GM23248 (cell line): ENCODE measurements at places on chromosomes 7 and 10. TPM values are rescaled to one million over a fixed set of nuclear protein-coding genes. Genes with fewer than 3 reads are reported as not detected.

DNA sequence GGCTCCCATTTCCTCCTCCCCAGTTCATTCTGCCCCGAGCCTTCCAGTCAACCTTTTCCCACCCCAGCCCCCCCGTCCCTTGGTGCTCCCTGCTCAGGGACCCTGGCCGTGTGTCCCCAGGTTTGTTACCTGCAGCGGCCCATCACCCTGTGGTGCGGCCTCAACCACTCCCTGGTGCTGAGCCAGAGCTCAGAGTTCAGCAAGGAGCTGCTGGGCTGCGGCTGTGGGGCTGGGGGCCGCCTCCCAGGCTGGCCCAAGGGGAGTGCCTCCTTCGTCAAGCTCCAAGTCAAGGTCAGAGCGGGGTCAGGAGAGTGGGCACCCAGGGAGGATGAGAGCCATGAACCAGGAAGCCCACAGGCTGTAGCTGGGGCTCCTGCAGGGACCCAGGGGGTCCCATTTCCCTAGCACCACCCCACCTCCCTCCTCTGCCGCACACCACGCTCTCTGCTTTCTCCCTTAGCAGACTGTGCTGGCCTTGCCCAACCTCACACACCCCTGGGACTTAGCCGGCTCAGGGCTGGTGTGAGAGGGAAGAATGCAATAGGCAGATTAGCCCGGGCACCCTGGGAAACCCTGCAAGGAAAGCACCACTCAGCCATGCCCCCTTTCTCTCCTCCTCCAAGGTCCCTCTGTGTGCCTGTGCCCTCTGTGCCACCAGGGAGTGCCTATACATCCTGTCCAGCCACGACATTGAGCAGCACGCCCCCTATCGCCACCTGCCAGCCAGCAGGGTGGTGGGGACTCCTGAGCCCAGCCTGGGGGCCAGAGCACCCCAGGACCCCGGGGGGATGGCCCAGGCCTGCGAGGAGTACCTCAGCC lies 2.0 kb upstream of the PCOLCE start:
- no peak for DNase-seq

DNA sequence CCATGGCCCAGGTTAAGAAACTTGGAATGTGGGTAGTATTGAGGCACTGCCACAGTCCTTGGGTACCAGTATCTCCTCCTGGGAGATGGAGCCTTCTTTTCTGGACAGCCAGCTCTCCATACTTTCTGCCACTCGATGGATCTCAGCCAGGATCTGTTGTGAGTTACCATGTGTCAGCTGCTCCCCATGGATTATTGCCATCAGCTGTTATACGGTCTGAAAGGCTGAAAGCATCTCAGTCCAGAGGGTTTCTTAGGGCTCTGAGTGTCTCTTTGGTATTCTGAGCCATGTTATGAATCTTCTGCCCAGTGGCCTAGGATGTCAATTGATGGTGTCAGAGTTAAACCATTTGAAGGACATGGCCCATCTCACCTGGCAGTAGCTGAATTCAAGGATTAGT lies 197.5 kb downstream of the C7orf25 start:
- DNase-seq: no peak

- peak; percentile 47 for DNase-seq
These were observed 31.6 kb downstream of the HOXA1 start for GRCh38 chr7:27064159-27064558.

DNA sequence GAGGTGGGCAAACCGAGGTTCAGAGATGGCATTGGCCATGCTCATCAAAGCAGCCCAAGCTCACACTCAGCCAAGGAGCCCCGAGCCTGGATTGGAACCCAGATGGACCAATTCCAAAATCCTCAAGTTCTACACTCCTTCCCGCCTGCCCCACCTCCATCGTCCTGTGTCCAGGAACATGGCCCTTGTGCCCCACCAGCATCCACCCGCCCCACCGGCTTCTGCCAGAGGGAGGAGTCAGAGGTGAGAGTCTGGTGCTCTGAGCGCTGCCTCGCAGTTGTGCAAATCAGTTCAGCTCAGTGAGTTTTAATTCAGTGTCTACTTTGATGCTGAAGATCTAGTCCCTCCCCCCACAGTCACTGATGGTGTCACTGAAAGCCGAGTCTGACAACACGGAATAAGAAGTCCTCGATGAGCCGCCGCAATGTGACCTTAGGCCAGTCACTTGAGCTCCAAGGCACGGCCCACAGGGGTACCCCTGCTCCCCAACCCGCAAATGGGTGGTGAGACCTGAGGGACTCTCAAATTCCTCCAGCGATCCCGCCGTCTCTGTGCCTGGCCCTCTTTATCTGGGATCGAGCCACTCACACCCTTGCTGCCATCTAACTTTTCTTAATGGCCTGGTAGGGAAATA lies 26.3 kb downstream of the PRKAG2 start:
- DNase-seq: no peak

DNA sequence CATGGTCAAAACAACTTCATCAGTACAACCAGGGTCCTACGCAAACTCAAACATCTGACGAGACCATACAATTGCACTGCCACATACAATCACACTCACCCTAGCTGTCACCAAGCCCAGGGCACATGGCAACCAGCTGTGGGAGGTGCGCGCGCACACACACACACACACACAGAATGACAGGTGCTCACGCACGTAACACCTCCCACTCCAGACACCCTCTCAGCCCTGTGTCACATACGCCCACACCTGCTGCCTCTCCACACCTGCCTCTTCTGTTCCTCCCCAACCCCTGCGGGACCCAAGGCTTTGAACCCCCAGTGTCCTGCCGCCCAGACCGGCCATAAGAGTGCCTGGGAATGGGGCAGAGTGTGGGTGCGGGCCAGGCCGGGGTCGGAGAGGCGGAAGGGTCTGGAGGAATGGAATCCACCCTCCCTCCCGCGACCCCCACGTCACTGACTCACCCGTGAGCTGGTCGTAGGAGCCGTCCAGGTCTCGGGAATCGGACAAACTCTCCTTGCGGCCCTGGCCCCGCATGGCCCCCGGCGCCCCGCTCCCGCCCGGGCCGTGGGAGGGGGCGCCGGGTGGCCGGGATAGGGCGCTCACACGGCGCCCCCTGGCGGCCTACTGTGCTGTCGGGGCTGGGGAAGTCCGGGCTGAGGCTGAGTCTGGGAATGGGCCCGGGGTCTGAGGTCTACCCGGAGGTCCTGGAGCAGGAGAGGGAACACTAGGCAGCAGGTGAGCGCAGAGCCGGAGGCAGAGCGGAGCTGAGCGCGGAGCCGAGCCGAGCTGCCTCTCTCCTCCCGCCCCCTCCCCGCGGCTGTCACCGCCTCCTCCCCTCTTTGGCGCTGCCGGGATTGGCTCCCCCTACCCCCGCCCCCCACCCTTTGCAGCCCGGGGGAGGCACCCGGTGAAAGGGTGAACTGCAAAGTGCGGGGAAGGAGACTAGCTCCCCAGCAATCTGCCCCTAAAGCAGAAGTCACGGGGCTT lies at the start of gene KCNIP2:
Gene KCNIP2 (minus strand): TSS at position 769 of the 990 bp plus-strand sequence. CDS start 232 bp downstream, at position 537.
- DNase-seq: no peak

DNA sequence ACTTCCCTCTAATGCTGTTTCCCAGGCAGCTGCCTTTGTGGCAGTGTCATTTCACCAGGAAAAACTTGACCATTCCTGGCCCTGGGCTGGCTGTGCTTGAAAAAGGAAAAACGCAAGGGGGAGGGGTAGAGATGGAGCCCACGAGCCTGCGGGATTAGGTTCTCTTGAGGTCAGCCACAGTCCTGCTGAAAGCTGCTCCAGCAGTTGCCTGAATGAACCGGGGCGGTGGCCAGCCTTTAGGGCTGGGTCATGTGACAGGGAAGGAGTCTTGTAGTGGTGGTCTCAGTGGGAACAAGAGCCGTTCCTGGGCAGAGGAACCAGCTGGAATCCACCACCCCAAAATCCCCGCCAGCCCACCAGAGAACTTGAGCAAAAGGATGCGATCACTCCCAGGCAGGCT lies 51.2 kb upstream of the LRRC4 start:
- DNase-seq: no peak

- no peak for DNase-seq
These were observed 105.1 kb upstream of the ZEB1 start for GRCh38 chr10:31213959-31214358.

DNA sequence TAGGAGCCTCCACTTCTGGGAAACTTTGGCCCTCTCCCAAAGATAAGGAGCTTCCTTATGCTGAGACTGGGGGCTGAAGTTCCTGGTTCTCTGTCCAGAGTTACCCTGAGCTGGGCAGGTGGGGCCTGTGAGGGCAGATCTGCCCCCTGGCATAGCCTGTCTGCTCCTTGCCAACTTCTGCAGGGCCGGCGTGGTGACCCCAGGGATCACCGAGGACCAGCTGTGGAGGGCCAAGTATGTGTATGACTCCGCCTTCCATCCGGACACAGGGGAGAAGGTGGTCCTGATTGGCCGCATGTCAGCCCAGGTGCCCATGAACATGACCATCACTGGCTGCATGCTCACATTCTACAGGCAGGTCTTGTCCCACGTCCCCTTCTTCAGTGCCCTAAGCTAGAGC lies 4.3 kb downstream of the SFXN3 start:
- DNase-seq: no peak

DNA sequence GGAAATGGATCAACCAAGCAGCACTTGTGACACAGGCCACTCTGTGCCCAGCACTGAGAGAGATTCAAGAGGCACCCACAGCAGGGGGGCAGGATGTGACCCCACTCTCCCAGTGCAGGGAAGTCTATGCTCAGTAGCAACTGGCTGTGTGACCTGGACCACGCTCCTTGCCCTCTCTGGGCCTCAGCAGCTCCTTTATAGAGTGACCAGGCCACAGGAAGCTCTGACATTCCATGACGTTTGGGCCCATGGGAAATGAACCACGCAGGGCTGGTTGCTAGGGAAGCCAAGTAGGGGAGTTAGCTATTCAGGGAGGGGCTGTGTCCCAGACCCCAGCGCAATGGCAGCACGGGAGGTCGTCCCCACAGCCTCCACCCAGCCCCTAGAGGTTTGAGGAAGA lies 232.6 kb downstream of the USP6NL start:
- DNase-seq: no peak

HEPACAM2 gene
- polyA plus RNA-seq: not detected in 2 replicates

COMMD3 gene
- polyA plus RNA-seq: 103 and 104 TPM in 2 replicates

ATRNL1 gene
- polyA plus RNA-seq: not detected in 2 replicates

NODAL gene
- polyA plus RNA-seq: not detected in 2 replicates

TRIM8 gene
- 35.6 and 37.5 TPM in 2 replicates for polyA plus RNA-seq

ADAM12 gene
- 58.4 and 59.0 TPM in 2 replicates for polyA plus RNA-seq

ANKRD7 gene
- polyA plus RNA-seq: 1.3 and 1.6 TPM in 2 replicates

DYNC1I1 gene
- 0.53 and 0.84 TPM in 2 replicates for polyA plus RNA-seq

SPDYE5 gene
- 0.38 and 0.74 TPM in 2 replicates for polyA plus RNA-seq
